Activated naive CD8-positive, alpha-beta T cell treated with anti-CD3 and anti-CD28 coated beads, Interleukin-2, amount 50 U/mL, for 24 hours (primary cell): ENCODE measurements at places on chromosomes 6 and 20.

- H3K4me1 ChIP-seq: peaks cover 2% of the 10 kb centered on the region
- DNase-seq: no peak
- peaks cover 69% of the 10 kb centered on the region for H3K36me3 ChIP-seq
Observed at GRCh38 chr6:111664565-111665030, 58.9 kb upstream of the TRAF3IP2 start.

GRCh38 chr20:29318871-29319461 is 1938.5 kb upstream of the DEFB115 start:
- H3K4me3 ChIP-seq: no peak overlapping the region
- no peaks in the 10 kb centered on the region for H3K4me1 ChIP-seq
- H3K27ac ChIP-seq: no peak overlapping the region
- DNase-seq: no peak

GRCh38 chr6:45822873-45823272 is 192.8 kb downstream of the CLIC5 start:
- H3K4me1 ChIP-seq: peaks cover 48% of the 10 kb centered on the region
- H3K27me3 ChIP-seq: peaks cover 4% of the 10 kb centered on the region
- H3K27ac ChIP-seq: peak overlapping the region; percentile 75
- H3K36me3 ChIP-seq: peaks cover 6% of the 10 kb centered on the region

- H3K4me3 ChIP-seq: no peak overlapping the region
- no peak overlapping the region for H3K27ac ChIP-seq
- no peaks in the 10 kb centered on the region for H3K36me3 ChIP-seq
- peaks cover 33% of the 10 kb centered on the region for H3K27me3 ChIP-seq
- no peak for DNase-seq
Observed at GRCh38 chr6:13992417-13993055, 67.8 kb downstream of the RNF182 start.

DNA sequence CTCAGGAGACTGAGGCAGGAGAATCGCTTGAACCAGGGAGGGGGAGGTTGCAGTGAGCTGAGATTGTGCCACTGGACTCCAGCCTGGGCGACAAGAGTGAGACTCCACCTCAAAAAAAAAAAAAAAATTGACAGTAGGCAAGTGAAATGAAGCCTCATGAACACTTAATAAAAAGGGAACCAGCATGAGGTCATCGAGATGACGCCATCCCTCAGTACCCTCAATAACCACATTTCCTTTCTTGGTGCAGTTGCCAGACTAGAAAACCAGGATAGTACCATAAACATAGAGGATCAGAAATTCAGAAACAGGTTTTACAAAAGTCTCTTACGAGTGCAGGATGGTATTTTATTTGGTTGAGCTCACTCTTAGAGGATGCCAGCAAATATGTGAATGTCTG is 584.1 kb downstream of the MAFB start:
- no peak overlapping the region for H3K4me3 ChIP-seq
- no peaks in the 10 kb centered on the region for H3K27me3 ChIP-seq
- no peaks in the 10 kb centered on the region for H3K36me3 ChIP-seq
- DNase-seq: no peak
- no peak overlapping the region for H3K27ac ChIP-seq
- no peaks in the 10 kb centered on the region for H3K4me1 ChIP-seq

DNA sequence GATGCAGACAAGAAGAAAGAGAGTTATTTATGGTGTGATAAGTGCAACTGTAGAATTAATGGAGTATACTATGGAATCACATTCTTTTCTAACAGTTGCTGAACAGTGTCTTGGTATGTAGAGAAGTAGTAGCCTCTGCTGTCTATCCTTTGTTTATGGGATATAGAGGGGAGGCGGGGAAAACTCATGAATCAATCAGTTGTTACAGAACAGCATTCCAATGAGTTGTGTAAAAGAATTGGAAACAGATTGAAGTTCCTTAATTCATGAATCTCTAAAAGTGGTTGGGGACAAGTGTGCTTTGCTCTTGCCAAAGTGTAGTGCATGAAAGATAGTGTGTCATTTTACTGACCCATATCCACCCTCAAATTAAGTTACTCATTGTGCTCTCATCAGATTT is 77.7 kb downstream of the FLRT3 start:
- no peaks in the 10 kb centered on the region for H3K36me3 ChIP-seq
- no peaks in the 10 kb centered on the region for H3K27me3 ChIP-seq
- no peak overlapping the region for H3K27ac ChIP-seq
- H3K4me3 ChIP-seq: no peak overlapping the region
- no peak for DNase-seq
- no peaks in the 10 kb centered on the region for H3K4me1 ChIP-seq

- H3K27ac ChIP-seq: no peak overlapping the region
- H3K4me1 ChIP-seq: no peaks in the 10 kb centered on the region
- H3K36me3 ChIP-seq: no peaks in the 10 kb centered on the region
Observed at GRCh38 chr20:9262653-9263194, 193.8 kb downstream of the PLCB4 start.

- peaks cover 50% of the 10 kb centered on the region for H3K36me3 ChIP-seq
- no peak for DNase-seq
- no peaks in the 10 kb centered on the region for H3K27me3 ChIP-seq
- peaks cover 66% of the 10 kb centered on the region for H3K4me1 ChIP-seq
- no peak overlapping the region for H3K27ac ChIP-seq
Observed at GRCh38 chr20:64006902-64007301, 26.0 kb downstream of the PRPF6 start.

DNA sequence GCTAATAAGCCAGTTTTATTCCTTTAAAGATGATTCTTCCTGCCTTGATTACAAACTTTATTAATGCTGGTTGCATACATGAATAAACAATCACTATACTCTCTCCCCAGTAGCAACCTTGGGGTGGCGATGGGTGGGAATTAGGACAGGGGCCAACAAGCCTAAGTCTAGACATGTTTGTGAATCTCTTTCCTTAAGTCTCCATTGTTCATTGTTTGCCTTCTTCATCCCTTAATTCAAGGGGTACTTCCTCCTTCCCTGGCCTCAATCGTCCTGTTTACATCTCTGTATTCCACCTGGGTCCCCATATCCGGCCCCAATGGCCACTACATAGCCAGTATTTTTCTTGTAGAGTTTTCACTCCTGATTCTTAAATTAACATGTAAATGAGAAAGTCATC is 66.0 kb downstream of the ARHGAP18 start:
- H3K27me3 ChIP-seq: no peaks in the 10 kb centered on the region
- no peaks in the 10 kb centered on the region for H3K36me3 ChIP-seq
- H3K4me1 ChIP-seq: no peaks in the 10 kb centered on the region
- no peak overlapping the region for H3K4me3 ChIP-seq

- H3K4me3 ChIP-seq: peak overlapping the region; percentile 80
- peaks cover 45% of the 10 kb centered on the region for H3K36me3 ChIP-seq
- H3K27ac ChIP-seq: peak overlapping the region; percentile 99
- peak; percentile 63 for DNase-seq
- H3K27me3 ChIP-seq: no peaks in the 10 kb centered on the region
Observed at GRCh38 chr6:498795-499231, 107.3 kb downstream of the IRF4 start.
